Activated gamma-delta T cell treated with anti-CD3 and anti-CD28 coated beads, Interleukin-2, amount 50 U/mL, for 16 hours (primary cell): ENCODE measurements at places on chromosomes 12 and 14.

- no peak for DNase-seq
These were observed 93.4 kb upstream of the TBX5 start for GRCh38 chr12:114499338-114499737.

DNA sequence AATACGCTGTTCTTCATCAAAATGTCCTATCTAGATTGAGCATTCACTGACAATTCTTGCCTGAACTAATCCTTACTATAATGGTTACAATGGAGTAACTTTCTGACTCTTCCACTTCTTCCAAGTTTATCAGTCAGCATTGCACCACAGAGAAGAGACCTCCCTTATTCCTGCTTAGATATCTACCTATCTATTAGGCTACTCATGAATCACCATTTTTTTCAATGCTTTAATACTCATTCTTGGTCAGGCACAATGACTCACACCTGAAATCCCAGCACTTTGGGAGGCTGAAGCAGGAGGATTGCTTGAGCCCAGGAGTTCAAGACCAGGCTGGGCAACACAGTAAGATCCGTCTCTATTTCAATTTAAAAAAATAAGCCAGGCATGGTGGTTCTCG lies 39.3 kb downstream of the RPS6KA5 start:
- DNase-seq: no peak

GRCh38 chr12:31118347-31119191 lies 44.9 kb downstream of the DDX11 start:
- DNase-seq: peak; percentile 22

- DNase-seq: no peak
These were observed 1922.3 kb upstream of the FLRT2 start for GRCh38 chr14:83607682-83608081.

DNA sequence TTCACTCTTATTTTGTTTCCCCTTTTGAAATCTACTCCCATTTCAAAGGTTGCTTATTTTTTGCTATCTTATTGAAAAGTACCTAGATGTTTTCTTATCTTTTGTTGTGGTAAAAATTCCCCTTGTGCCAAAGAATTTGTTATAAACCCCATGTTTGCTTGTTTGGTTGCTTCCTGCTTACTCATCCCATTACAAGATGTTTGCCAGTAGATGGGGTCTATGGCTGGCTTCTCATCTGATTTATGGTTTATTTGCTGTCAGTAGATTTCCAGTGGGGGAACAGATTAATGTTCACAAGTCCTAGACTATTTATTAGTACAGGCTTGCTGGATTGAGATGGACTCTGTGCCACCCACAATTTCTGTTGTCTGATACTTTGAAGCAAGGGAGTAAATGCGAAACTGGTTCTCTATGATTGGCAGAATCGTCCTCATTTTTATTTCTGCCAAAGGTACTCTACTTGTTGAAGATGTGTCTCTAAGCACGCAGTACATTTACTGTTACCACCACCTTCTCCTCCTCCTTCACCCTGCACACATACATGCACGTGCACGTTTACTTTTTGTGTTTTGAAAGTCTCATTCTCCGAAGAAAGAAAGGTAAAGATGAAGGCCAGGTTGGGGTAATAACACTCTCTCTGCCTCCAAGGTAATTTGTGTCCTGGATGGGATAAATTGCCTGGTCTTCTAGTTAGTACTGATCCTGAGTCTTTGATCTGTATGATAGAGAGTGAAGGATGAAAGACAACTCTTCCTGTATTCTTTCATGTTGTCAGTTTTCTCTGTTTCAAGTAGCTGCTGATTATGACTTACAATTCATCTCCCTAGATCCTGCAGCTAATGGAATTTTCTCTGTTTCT lies 117.2 kb upstream of the ATP2B1 start:
- no peak for DNase-seq

GRCh38 chr12:78568321-78569020 lies 296.1 kb upstream of the SYT1 start:
- DNase-seq: no peak
